ENCODE measurements at places on chromosomes 1 and 21.

DNA sequence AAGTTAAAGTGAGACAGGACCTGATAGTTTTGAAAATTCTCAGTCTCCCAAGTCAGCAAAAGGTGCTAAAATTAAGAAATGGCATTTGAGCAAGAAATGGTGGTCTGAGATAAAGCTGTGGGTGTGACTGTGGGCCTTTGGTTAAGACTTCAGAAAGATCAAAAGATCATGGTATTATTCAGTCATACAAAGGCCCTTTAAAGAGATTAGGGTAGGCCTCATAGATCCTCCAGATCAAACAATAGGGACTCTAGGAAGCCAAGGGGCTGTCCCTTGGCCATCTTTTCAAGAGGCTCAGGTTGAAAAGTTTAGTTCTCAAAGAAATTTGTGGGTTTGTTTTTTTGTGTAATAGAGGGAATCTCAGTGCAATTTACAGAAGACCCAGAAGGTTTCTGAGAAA is 8.4 kb downstream of the HMGB4 start:
- DNase-seq, result no peak

GRCh38 chr1:84971957-84972356 is 25.0 kb downstream of the MCOLN2 start:
- no peak for DNase-seq

GRCh38 chr1:110262846-110263631 is 52.9 kb downstream of the KCNC4 start:
- no peak for DNase-seq

- DNase-seq, result no peak
Measured at GRCh38 chr1:15477646-15478212, 1.8 kb downstream of the CELA2B start.

GRCh38 chr1:205975387-205975998 is 27.7 kb downstream of the RAB7B start:
- DNase-seq, result no peak

- no peak for DNase-seq
Measured at GRCh38 chr21:41964171-41964570, 10.4 kb upstream of the C2CD2 start.

DNA sequence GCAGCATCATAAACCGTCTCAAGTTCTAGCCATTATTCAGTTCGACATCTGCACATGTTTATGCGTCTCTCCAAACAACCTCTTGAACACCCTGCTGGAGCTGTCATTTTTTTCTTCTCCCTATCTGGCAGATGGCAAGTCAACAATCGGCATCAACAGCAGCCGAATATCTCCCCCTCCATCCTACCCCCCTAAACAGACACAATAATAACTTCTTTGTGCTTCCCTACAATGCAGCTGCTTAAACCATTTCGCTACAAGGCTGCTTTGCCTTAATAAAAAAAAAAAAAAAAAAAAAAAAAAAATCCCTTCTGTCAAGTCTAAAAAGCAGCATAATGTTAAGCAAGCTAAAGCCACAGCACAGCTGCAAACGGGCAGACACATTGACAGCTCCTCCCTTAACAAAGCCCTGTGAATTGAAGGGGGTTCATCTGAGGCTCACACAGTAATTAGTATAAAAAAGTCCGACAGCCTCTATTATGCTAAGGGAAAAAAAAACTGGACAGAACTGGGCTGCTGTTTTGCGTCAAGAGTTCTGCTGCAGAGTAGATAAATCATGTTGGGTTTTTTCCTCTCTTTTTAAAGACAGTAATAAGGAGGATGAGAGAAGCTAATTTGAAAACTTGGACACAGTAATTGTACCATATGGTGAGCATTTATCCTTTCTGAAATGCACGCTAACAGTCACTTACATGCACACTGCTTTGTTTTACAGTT is 136.4 kb downstream of the AKT3 start:
- DNase-seq, result peak; percentile 76

DNA sequence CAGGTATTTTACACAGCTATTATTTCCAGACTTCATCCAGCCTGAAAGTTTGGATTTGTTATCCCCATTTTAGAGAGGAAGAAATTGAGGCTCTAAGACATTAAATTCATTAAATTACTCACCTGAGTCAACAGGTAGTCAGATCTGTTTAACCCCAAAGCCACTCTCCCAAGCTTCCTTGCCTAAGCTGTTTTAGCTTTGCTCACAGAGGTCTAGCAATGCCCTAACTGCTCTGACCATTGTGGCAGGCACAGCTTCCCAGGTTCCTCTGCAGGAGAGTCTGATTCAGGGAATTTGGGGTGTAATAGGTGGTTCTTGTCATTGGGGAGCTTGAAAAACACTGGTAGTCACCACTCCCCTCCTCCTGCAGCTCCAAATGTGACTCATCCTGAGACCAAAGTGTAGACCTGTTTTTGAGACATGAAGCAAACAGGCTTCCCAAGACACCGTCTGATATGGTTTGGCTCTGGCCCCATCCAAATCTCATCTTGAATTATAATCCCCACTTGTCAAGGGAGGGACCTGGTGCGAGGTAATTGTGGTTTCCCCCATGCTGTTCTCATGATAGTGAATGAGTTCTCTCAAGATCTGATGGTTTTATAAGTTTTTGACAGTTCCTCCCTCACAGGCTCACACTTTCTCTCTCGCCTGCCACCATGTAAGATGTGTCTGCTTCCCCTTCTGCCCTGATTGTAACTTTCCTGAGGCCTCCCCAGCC is 142.8 kb upstream of the DNAH14 start:
- no peak for DNase-seq

DNA sequence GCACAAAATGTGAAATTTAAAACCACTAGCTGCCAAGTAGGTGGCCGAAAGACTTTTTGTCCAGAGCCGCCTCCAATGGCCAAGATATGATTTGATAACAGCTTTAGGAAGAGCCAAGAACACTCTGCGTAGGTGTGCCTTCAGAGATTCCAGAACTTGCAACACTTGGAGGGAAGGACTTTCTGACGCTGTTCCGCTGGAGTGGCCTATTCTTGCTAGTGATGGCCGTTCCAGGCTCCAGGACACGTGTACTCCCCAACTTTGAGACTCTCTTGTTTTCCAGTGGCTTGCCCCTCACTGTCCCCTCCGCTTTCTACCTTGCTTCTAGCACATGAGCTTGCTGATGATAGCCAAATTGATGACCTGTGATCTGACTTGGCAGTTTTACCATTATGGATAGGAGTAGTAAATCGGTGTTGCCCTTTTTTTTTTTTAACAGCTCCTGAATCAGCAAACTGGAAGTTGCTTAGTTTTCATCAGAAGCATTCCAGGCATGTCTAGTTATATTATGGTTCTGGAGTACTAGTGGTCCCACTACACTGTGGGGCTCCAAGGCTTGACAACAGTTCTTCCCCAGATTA is 1.0 kb downstream of the PRDX6 start:
- peak; percentile 45 for DNase-seq

DNA sequence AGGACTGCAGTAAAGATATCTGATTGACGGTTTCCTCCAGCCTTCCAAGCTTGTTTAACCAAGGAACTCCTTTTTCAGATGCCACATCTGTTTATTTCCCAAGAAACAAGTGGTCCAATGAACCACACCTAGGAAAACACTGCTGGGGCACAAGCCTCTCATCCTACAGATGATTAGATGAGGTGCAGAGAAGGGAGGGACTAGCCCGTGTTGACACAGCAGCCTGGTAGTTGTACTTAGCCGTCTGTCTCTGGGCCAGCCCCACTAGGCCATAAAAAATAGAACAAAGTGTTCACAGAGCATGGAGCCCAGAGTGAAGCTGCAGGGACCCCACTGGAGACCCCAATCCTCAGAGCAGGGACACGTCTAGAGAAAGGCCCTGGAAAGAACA is 32.1 kb downstream of the LRP8 start:
- no peak for DNase-seq

- no peak for DNase-seq
Measured at GRCh38 chr1:209010475-209011230, 572.9 kb upstream of the CAMK1G start.

- no peak for DNase-seq
Measured at GRCh38 chr1:221768444-221769066, 26.7 kb upstream of the DUSP10 start.

- DNase-seq, result no peak
Measured at GRCh38 chr1:156658496-156658895, 16.6 kb downstream of the BCAN start.

DNA sequence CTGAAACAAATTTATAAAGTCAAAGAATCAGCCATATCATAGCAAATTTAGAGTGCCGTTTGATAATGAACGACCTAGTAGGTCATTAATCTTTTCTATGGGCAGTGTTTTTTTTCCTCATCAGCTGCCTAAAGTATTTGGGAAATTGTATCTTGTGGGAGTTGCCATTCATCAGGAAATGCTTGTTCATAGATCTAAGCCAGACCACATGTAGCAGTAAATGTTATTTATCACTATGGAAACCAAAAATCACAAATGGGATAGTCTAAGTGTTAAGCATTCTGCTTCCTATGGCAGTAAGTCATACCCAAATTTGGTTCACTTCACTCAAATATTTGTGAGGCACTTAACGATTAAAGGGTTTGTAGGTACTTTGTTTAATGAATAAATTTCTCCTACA is 52.9 kb downstream of the LRRC8D start:
- no peak for DNase-seq

GRCh38 chr1:192539297-192540092 is 36.1 kb upstream of the RGS1 start:
- DNase-seq, result no peak

GRCh38 chr1:193438312-193438711 is 251.9 kb upstream of the B3GALT2 start:
- no peak for DNase-seq

DNA sequence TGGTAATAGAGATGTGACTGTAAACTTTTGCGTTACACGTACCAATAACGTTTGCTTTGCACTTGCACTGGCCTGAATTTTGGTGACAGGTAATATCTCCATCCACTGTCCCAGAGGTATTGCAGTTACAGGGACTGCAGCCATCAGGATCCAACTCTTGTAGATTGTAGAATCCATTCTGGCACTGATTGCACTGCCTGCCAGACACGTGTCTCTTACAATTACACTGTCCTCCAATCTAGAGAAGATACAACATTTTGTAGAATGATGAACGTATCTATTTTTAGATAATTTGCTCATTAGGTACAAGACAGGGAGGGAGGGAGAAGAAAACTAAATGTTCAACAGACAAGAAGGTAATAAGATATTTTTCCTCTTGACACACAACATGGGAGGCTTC is 172.4 kb downstream of the USH2A start:
- DNase-seq, result no peak

- no peak for DNase-seq
Measured at GRCh38 chr1:6570987-6571386, 8.8 kb upstream of the ZBTB48 start.

DNA sequence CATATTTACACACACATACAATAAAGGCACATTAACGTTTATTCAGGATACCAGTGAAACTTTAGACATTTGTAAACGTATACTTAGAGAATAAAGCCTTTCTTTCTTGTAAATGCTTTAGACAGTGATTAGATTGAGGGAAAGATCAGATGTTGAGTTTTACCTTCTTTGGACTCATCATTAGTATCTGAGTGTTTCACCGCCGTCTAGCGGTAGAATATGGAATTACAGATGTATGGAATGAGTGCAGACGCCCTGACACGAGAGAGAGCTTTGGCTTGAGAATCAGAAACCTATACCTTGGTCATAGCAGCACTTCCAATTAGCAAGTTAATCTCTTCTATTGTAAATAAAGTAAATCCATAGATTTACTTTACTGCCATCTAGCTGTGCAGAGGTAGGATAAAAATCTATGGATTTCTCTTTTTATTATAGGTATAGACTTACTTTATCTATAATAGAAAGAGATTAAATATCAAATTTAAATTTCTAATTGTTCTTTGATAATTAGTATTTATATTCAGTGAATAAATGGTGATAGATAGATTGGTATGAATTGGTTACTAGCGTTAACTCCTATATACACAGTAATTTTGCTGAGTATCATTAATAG is 12.6 kb downstream of the FLG2 start:
- DNase-seq, result peak; percentile 28

DNA sequence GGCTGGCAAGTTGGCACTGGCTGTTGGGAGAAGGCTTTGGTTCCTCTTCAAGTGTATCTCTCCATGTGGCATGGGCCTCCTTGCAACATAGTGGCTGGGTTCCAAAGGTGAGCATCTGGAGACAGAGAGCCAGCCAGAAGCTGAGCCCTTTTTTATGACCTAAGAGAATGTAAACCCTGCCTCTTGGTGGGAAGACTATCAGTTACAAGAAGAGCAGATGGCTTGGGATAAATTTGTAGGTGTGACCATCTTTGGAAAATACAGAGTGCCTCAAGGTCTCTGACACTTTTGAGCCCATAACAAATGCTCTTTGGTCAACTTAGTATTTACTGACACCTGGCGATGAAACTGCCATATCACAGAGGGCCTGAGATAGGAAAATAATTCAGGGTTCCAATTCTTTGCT is 31.4 kb upstream of the PRELP start:
- no peak for DNase-seq

GRCh38 chr1:206704226-206704625 is 19.5 kb downstream of the MAPKAPK2 start:
- DNase-seq, result no peak

GRCh38 chr1:9250411-9251381 is 16.1 kb downstream of the H6PD start:
- no peak for DNase-seq

DNA sequence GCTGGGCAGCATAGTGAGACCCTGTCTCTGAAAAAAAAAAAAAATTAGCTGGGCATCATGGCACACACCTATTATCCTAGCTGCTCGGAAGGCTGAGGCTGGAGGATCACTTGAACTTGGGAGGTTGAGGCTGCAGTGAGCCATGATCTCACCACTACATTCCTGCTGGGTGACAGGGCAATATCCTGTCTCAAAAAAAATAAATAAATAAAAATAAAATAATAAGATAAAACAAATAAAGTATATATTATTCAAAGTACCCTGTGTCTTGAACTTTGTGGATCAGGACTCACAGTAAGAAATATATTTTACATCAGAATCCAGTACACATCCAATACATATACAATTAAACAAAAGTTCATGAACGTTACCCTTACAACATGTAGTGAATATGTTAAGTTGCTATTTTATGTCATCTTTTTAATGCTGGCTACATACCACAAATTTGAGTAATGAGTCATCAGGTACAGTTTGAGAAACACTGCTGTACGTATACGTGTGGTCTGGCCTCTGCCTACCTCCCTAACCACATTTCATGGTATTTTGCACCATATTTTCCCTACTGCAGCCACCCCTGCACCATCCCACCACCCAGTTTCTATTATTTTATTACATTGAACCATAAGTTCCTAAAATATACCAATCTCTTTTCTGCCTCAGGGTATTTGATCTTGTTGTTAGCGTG is 4.4 kb downstream of the NME7 start:
- DNase-seq, result no peak

GRCh38 chr21:44383216-44383615 is 29.8 kb downstream of the TRPM2 start:
- DNase-seq, result no peak

- no peak for DNase-seq
Measured at GRCh38 chr1:151984313-151984956, 9.2 kb downstream of the S100A10 start.

GRCh38 chr1:165645654-165646366 is 14.8 kb downstream of the MGST3 start:
- DNase-seq, result no peak

DNA sequence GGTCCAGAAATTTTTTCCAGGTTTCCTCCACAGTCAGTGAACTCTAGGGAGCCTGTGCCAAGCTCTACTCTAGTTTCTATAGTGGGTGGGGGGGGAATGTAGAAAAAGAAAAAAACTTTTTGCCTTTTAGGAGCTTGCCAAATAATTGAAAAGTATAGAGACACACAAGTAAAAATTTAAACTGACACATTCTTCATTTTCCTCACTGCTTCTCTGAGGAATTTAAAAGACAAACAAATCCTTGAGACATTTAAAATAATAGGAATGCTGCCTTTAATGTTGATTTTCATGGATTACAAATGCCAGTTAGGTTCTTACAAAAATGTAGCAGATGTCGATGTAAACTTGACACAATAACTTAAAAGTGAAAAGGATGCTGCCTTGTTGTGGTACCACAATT is 241.9 kb downstream of the DNM3 start:
- no peak for DNase-seq

Data from D341Med (cell line).